ENCODE measurements at places on chromosomes 3 and 15.
A peak's percentile ranks its signal among the peaks of the same experiment; 100 is the strongest.

GRCh38 chr15:84840741-84841429 lies 23.7 kb downstream of the ALPK3 start:
- no peak for DNase-seq

DNA sequence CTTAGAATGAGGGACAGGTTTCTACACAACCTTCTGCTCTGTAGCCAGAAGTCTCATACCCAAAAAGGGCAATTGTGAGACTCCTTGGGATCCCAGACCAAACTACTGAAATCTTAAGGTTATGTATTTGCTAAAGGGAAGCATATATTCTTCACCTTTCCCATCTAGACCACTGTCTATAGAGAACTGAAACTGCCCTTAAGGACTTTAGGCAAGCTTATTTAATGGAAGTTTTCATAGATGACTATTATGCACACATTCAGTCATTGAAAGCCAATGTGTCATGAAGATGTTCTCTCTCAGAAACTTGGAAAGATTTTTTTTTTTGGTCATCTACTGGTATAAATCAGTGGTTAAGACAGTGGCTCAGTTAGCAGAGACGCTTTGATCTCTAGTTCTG lies 365.3 kb downstream of the MCTP2 start:
- DNase-seq: no peak

- no peak for DNase-seq
These were observed 10.6 kb downstream of the SETMAR start for GRCh38 chr3:4313606-4314293.

DNA sequence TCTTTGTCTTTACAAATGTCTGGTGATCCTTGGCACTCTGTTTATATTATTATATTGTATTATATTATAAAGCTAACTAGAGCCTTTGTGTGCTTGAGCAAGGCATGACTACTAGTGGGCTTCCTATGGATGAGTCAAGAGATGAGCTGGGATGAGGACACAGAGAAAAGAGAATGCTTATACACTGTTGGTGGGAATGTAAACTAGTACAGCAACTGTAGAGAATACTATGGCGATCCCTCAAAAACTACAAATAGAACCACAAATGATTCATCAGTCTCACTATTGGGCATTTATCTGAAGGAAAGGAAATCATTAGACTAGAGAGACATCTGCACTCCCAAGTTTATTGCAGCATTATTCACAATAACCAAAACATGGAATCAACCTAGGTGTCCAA lies 40.8 kb upstream of the MED12L start:
- no peak for DNase-seq

GRCh38 chr3:161914703-161915417 lies 418.3 kb downstream of the OTOL1 start:
- no peak for DNase-seq

DNA sequence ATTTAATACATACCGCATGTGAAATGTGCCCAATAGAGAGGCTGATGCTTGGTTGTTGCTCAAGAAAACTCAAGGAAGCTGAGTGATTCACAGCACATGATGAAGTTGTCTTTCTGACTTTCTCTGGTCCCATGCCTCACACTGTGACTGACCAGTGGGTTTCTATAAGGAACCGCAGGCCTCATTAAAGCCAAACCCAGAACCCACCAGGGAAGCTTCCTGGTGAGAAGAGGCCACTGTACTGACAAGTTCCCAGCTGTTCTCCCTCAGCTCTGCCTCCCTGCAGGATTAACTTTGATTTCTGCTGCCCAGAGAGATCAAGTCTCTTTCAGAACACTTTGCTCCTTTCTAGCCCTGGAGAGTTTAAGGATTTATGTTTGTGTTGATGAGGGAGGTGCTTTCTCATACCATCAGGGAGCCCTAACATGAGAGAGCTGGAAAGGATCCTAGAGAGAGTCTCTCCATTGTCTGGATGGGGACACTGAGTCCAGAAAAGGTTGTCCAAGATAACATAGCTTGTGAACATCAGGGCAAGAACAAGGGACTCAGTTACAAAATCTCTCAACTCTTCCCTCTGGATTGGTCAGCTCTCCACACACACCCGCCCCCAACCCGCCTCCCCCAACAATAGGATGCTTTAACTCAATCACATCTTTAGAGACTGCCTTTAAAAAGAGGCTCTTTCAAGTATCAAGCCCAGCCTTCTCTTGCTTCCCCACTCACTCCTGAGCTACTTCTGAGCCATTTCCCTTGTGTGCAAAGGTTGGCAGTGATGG lies 303.2 kb upstream of the TLE3 start:
- no peak for DNase-seq

GRCh38 chr3:106176734-106177133 lies 307.9 kb upstream of the CBLB start:
- peak; percentile 5 for DNase-seq

DNA sequence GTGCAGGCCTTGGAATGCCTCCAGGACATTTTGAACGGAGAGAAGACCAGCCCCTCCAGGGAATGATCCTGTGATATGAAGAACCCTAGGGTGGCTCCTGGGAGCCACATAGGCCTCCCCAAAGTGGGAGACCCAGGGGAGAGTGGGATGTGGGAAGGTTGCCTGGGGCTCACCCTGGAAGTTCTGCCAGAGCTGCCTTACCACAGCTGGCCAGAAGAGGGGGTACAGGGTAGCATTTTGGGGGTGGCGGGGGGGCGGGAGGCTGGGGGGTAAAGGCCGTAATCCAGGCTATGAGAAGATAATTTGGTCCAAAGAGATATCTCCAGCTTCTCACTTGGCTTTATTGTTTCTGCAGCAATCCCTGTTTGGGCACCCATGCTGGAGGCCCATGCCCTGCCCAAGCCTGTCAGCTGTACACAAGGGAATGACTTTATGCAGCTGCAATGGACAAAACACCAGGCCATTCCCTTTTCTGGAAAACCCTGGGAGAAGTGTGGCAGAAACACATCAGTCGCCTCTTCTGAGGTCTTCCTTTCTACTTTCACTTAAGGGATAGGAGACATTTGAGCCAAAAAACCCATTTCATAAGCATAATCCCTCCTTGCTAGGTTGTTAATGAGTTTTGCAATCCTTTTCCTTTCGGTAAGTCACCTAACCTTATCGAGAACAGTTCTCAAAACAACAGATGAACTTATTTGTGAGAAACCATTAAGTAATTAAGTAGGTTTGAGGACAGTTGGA lies 11.0 kb upstream of the MUSTN1 start:
- DNase-seq: no peak

DNA sequence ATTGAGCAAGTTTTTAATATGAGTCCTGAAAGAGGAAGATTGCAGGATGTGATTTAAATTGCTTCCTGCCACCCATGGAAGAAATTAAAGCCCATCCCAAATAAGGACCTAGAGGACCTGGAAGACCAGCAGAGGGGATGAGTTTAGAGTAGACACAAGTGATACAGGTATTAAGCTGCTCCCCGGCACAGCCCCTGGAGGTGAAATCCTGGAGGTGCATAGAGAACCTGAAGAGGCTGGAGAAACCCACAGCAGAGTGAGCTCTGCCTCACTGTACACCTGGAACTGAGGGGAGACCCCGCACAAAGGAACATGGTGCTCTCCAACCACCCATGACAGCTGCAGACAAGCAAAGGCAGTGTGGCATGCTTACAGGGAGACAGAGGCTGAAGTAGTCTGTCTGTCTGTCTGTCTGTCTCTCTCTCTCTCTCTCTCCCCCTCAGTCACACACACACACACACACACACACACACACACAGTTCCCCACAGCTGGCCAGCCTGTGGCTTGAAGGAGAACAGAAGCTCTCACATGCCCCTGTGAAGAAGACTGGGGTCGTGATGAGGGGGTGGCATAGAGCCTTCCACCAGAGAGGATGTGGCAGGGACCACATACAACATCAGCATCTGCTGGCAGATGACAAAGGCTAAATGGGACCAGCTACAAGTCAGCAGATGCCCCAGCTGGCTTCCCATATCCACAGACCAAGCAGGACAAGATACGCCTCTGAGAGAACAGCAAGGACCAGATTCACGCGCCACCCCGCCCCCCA lies 38.1 kb downstream of the FSIP1 start:
- DNase-seq: no peak

DNA sequence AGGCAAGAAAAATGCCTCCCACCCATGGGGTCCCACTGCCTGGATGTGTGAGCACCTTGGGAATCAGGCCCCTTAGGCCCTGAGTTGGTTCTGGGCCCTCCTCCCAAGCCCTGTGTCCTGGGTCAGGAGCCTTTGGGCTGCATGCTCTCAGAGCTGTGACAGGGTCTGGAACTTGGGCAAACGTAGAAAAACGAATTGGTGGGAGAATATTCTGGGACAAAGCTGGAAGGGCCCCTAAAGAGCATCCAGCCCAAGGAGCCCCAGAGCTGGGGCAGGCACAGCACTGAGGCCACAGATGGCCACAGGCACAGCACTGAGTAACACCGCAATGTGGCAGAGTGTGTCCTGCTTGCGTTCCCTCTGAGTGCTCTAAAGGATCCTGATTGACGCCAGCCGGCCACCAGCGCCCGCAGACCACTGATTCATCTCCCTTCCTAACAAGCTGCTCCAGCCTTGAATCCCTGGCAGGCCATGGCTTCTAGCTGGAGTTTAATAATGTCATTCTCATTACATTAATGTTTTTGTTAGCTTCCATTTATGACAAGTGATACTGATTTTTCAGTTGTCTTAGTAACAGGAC lies 18.6 kb upstream of the SEC13 start:
- no peak for DNase-seq

- no peak for DNase-seq
These were observed 129.4 kb upstream of the SLC24A5 start for GRCh38 chr15:47991357-47991756.

GRCh38 chr3:147414390-147415138 lies 5.4 kb downstream of the ZIC1 start:
- no peak for DNase-seq

- no peak for DNase-seq
These were observed 26.0 kb downstream of the MRPL46 start for GRCh38 chr15:88441076-88441730.

- no peak for DNase-seq
These were observed 4.7 kb upstream of the CCDC54 start for GRCh38 chr3:107372506-107372905.

DNA sequence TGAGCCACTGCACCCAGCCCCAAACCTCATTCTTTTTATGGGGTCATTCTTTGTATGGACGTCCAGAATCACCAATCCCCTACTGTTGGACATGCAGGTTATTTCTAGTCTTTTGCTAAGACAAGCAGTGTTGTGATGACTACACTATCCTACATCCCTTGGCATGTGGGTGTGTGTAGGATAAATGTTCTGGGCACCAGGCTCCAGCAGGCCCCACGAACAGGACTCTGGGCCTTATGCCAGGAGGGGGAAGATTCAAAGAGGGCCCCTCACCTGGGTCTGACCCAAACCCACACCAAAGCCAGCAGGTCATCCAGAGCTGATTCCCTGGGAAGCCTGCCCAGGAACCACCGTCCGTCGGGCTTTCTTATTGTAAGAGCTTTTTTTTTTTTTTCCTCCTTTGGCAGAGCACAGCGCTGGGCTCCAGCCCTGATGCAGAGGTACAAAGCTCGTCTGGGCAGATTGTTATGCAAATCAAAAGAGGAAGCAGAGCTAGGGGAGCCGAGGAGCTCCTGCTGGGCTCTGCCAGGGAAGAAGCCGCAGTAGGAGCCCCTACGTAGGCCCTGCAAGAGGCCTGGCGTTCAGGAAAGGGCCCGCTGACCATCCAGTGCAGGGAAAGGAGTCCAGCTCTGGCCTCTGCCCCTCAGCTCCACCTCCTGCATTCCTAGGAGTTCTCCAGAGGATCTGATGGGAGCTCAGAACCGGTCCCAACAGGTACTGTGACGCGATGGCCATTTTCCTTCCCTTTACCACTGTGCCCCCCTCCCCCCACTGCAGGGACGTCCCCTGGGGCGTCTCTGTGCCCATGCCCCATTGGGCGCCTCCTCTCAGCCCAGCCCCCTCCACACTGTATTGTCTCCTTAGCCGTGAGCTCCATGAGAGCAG lies 29.0 kb upstream of the FURIN start:
- no peak for DNase-seq

- no peak for DNase-seq
These were observed 8.3 kb downstream of the ARL13B start for GRCh38 chr3:93988283-93988682.

- no peak for DNase-seq
These were observed 325.7 kb downstream of the OTOL1 start for GRCh38 chr3:161822291-161822690.

DNA sequence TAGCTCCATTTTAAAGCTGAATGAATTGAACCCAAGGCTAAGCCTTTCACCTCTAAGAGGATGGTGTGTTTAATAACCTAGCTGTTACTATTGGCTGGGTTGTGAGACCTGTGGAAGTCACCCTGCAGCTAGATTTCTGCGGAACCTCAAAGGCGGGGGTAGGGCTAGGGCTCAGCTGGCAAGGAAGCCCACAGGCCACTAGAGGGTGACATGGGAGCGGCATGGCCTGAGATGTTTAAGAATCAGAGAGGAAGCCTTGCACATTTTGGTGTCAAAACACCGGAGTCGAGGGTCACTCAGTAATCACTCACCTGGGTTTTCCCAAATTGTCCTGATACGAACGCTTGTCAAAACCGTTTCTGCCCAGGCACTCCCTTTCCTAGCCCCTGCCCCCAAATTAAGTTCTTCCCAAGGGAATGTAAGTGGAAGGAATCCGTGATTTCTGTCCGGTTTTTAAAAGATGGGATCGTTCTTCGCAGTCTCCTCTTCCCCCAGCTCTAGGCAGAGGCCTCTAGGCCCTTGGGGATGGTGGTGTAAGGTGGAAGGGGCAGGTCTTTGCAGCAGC lies 3.8 kb upstream of the ACAD9 start:
- peak; percentile 37 for DNase-seq

- no peak for DNase-seq
These were observed 338.6 kb upstream of the POU1F1 start for GRCh38 chr3:87614998-87615397.

- no peak for DNase-seq
These were observed 639 bp downstream of the NIPA1 start for GRCh38 chr15:22786868-22787698.

DNA sequence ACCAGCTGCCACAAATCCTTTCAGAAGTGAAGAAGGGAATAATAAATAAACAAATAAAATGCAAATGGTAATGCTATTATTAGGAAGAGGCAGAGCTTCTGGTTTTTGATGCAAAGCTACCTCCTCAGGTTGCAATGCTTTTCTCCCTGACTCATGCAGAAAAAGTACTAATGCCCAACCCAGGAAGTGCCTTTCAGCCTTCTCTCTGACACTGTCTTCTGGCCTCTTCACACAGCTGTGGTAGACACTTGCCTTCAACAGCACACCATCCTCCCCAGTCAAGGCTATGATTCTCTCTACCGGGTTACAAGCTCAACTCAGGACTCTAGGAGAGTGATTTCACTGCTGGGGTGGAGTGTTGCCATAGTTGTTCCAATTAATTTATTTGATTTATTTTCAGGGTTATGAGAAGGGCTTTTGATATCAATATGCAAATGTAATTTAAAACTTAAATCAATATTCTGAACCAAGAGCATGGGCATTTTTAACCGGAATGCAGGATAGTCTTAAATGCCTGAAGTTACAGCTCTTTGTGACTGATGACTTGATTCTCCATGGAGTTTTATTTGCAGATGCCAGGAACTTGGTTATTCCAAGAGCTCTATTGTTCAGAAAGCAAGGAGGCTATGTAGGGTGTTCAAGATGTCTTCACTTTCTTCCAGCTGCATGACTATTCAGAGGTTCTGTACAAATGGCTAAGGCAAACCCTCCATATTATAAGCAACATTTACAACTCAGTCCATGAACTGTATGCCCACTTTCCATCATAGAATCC lies 27.1 kb upstream of the GALNT15 start:
- no peak for DNase-seq

GRCh38 chr3:71602256-71602655 lies 18.7 kb upstream of the FOXP1 start:
- DNase-seq: no peak

Measured in stimulated activated CD4-positive, alpha-beta T cell treated with anti-CD3 and anti-CD28 coated beads, Interleukin-1b, Interleukin-23, amount 100 ng/mL, for 1 hour (primary cell).